ENCODE measurements at places on chromosomes 2 and 18.

GRCh38 chr2:20565623-20566236, 85.2 kb downstream of the HS1BP3 start:
- peak; percentile 51 for DNase-seq

- DNase-seq = no peak
Measured at GRCh38 chr18:36427369-36427768, 129.9 kb downstream of the FHOD3 start.

DNA sequence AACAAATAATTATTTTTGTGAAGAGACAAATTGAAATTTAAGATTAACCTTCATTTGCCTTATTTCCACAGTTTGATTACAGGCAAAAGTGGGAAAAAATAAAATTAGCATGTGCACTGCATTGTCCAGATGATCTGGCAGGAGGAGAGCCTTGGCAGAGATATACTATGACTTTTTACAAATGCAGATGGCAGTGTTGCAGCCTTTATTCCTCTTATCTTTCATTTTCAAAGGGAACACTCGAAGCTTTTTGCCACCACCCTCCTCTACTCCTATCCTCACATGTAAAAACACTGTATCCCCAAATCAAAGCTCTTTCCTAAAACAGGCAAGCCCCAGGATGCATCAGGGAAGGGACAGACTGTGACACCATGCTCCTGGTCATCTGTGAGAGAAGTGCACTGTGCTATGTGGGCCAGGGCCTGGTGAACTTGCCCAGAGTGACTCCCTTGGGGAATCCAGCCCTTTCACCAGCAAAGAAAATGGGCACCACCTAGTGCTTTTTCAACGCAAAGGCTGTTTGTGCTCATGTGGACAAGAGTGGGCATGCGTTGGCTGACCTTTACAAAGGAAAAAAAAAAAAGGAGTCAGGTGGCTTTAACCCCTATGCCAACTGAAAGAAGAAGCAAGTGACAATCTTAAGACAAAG, 74.7 kb upstream of the ETAA1 start:
- DNase-seq = peak; percentile 40

- DNase-seq = no peak
Measured at GRCh38 chr2:183162362-183162761, 38.1 kb downstream of the NUP35 start.

DNA sequence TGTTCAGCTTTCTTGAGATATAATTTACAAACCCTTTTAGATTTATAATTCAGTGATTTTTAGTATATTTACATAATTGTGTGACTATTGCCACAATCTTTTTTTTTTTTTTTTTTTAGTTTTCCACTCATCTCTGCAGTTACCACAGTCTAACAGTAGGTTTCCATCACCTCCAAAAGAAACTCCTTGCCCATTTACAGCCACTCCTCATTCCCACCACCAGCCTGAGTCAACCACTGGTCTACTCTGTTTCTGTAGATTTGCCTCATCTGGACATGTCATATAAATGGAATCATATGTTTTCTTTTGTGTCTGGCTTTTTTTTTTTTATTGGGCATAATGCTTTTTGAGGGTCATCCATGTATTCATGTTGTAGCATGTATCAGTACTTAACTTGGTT, 16.1 kb downstream of the MTX2 start:
- DNase-seq = no peak

DNA sequence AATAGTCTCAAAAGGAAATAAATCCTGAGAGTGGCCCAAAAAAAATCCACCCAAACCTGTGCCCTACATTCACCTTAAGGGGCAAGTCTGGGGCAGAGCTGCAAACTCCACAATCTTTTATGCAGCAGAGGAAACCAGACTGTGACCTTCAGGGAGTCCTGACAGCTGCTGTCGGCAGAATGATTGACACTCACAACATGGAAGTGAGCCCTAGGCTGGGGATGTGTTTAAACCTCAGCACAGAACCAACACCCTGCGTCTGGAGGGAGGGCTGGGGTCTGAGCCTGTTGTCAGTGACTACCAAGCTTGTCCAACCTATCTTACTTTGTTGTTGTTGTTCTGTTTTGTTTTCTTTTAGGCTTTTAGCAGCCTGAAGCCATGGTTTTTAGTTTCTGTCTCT, 39.6 kb downstream of the CRACDL start:
- DNase-seq = peak; percentile 31

GRCh38 chr2:113709022-113709421, 47.4 kb downstream of the SLC35F5 start:
- DNase-seq = no peak

- no peak for DNase-seq
Measured at GRCh38 chr18:8218197-8218596, 391.0 kb upstream of the RAB12 start.

- no peak for DNase-seq
Measured at GRCh38 chr2:128664499-128664971, 345.9 kb upstream of the HS6ST1 start.

DNA sequence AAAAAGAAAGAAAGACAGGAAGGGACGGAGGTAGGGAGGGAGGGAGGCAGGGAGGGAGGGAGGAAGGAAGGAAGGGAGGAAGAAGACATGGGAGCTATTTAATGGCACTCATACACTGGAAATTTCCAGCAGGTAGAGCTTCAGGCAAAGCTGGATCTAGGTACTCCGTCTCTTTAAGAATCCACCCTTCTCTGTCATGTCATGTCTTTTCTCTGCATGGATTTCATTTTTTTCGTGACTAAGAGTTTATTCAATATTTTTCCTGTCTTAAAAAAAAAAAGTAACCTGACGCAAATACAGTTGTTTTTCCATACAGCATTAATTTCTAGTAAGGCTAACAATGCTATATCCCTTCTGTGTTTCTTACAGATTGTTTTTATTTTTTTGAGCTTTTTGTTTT, 56.3 kb upstream of the MCFD2 start:
- DNase-seq = no peak

DNA sequence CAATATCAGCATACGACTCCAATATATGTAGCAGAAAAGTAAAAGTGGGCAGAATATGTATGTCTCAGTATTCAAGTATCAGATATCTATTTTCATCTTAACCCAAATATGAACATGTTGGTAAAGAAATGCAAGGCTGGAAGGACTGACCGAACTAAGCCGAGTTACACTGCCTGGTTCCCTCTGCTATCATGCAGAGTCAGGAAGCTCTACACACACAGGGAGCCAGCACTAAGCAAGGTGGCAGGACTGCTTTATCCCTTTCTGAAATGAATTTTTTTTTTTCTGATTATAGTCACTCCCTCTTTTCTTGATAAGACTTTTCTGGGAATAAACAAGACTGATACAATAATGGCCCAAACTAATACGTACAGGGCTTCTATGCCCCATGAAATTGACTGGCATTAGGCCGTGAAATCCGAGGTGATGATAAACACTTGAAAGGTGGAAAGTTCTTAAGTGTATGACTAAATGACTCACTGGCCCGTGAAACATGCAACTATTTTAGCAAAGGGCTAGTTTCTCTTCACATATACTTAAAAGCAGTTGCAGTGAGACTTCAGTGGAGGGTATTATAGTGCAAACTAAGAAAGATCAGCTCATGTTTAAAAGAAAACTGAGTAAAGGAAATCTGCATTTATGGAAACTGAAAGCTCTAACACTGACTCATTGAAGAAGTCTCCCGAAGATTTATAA, 14.9 kb downstream of the DPP4 start:
- no peak for DNase-seq

DNA sequence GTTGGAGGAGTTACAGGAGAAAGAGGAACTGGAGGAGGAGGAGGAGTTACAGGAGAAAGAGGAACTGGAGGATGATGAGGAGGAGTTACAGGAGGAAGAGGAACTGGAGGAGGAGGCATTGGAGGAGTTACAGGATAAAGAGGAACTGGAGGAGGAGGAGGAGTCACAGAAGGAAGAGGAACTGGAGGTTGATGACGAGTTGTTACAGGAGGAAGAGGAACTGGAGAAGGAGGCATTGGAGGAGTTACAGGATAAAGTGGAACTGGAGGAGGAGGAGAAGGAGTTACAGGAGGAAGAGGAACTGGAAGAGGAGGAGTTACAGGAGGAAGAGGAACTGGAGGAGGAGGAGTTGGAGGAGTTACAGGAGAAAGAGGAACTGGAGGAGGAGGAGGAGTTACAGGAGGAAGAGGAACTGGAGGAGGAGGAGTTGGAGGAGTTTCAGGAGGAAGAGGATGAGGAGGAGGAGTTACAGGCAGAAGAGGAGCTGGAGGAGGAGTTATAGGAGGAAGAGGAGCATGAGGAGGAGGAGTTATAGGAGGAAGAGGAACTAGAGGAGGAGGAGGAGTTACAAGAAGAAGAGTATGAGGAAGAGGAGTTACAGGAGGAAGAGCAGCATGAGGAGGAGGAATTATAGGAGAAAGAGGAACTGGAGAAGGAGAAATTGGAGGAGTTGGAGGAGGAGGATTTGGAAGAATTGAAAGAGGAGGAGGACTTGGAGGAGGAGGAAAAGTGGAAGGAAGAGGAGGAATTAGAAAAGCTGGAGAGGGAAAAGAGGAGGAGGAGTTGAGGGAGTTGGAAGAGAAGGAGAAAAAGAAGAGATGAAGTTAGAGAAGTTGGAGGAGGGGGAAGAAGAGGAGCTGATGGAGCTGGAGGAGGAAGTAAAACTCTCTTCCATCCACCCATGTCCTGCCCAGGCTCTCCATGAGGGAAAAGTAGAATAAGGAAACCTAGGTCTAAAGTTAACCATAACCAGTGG, 37.2 kb downstream of the CLASP1 start:
- DNase-seq = no peak

DNA sequence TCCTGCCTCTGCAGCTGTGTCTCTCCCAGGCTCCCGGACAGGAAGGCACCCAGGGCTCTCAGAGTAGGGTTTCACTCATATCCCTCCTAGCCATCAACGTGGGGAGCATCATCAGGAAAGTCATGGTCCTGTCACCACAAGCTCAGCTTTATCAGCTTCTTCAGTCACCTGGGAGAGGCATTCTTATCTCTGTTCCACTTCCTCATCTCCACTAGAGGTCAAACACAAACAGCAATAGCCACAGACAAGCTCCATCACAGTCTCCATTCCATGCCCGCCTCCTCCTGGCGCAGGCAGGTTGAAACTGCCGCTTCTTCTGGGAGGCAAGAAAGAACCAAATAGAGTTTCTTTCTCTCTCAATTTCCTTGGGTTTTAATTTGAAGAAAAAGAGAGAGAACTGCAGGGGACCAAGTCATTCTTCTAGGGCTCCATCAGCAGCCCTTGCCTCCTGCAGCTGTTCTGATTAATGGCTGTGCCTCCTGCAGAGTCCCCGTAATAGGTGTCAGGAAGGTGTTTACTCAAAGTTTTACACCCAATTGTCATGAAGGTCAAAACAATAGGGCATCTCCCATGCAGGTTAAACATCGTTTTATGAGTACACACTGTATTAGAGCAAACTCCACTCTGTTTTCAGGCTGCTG, 377.9 kb downstream of the TMEM182 start:
- no peak for DNase-seq

GRCh38 chr2:236629961-236630872, 60.6 kb downstream of the ACKR3 start:
- DNase-seq = no peak

- DNase-seq = peak; percentile 19
Measured at GRCh38 chr2:231321021-231321420, 74.5 kb upstream of the B3GNT7 start.

DNA sequence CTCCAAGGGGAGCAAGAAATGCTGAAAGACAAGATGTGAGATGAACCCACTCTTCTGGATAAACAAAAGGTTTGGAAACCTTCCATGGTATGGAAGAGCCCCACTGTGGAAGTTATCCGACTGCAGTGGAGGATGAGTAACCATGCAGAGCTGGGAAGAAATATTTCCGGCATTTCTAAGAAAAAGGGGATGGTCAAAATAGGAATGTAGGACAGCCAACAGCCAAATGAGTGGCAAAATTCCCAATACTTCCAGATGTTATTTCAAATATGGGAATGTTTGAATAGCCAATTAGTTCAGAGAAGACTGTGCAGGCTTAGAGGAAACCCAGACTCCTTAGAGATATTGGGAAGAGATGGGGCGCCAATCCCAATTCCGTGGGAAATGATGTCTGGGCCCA, 246.8 kb downstream of the RAD51AP2 start:
- DNase-seq = no peak

DNA sequence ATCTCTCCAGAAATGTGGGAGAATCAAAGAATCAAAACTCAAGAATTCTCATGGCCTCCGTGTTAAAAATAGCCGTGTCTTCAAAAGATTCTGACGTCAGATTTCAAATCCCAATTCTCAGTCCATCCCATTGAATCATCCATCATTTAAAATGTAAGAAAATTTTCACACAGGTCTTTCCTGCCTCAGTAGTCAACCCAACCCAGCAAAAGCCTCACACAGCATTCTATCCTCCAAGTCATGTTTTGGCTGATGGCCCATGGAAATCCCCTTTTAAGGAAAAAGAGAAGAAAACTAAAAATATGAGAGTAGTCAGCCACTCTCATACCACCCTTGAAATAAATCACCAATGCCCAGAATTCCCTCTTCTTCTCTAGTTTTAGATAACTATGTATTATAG, 211.8 kb downstream of the C1D start:
- DNase-seq = no peak

DNA sequence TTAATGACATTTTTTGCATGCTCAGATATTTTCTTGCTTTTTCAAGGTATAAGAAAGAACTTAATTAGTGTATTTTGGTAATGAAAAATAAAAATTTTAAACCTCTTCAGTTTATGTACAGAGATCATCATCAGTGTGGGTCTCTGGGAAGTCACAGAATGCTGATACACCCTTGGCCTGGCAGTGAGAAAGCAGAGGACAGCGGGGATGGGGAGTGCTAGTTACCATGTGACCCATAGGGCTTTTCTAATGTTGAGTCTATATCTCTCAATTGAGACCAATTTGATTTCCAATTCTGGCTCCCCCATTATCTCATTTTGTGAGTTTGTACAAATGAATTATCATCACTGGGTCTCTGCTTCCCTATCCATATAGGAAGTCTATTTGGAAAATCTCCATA, 305.7 kb downstream of the CYRIA start:
- no peak for DNase-seq

GRCh38 chr2:26355038-26355995, 8.7 kb upstream of the ADGRF3 start:
- DNase-seq = no peak

GRCh38 chr2:147108548-147108947, 736.3 kb upstream of the ACVR2A start:
- no peak for DNase-seq

All from mesothelial cell of epicardium (in vitro differentiated cells).